ENCODE measurements at places on chromosomes 1 and 21.

DNA sequence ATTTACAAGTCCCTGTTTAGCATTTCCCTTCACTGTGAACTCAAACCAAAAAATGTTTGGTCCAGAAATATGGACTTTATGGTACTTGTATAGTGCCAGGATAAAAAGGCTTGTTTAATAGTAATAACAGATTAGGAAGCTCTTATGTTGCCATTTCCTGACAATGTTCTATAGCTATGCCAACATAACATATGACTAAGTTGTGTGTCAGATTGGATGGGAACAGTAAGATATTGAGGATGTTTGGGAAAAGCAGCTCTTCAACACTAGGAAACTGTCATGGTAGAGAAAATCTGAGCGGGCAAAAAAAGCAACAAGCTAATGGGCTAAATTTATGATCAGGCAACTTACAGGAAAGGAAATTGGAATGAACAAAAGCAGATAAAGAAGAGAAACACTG, 287.1 kb upstream of the ADGRL4 start:
- no peak for DNase-seq

- DNase-seq: no peak
Measured at GRCh38 chr1:32761253-32761877, 55.8 kb downstream of the YARS1 start.

GRCh38 chr1:3049905-3050304, 19.1 kb upstream of the PRDM16 start:
- no peak for DNase-seq

DNA sequence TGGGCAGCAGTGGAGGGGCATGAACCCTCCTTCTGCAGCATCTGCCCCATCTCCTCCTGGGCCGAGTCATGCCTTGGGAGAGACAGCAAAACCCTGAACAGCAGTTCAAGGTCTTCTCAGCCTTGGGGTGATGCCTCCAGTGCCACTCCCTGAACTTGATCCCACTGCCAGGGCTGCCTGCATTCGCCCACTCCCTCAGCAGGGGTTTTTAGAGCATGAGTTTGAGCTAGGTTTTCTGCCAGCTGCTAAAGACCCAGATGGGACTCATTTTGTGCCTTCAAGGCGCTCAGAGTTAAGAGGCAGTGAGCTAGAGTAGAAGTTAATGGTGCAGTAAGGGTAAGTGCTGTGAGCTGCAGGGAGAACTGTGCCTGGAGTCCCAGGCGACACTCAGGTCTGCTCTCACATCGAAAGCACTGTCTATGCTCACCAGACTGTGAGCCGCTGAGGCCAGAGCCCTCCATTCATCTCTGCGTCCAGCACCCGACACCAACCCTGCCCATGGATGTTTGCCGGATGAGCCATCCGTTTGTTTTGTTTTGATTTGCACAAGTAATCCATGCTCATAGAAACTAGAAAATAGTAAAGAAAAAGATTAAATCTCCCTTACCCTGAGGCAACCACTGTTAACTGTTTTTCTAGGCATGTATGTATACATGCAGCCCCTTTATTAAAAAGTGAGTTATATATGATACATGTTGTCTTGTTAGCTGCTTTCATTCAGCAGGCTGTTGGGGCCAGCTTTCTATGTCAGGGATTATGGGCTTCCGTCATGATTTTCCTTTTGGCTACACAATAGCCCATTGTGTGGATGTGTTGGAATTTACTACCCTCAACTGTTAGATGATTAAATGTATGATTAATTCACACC, 67.8 kb downstream of the VPS26C start:
- no peak for DNase-seq

- no peak for DNase-seq
Measured at GRCh38 chr1:30085811-30086770, 637.3 kb downstream of the MATN1 start.

DNA sequence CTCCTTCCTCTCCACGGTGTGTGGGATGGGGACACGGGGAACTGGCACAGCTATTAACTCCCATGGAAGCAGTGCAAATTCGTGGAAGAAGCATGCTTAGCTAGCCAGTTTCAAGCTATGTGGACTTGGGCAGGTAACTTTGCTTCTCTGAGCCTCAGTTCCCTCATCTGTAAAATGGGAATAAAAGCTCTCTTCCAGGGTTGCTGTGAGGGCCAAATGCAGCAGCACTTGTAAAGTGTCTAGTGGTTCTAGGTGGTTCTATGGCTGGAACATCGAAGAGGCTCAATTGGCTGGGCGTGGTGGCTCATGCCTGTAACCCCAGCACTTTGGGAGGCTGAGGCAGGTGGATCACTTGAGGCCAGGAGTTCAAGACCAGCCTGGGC, 43.3 kb downstream of the DHRS3 start:
- no peak for DNase-seq

DNA sequence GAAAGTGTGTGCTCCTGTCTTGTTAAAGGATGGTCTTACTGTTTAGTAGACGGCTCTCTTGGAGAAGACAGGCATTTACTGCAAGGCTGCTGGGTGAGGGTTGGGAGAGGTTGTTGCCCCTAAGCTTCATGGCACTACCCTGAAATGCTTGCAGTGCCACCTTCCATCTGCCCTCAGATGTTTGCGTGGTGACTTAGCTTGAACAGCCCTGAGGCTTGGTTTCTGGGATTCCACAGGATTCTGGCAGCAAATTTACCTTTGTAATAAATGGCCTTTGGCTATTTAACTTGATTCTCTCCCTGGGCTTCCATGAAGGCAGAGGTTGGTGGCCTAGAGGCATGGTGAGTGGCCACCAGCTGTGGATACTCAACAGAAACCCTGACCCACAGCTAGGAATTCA, 11.6 kb downstream of the MTARC1 start:
- no peak for DNase-seq

- no peak for DNase-seq
Measured at GRCh38 chr1:47991673-47992072, 5.5 kb downstream of the TRABD2B start.

- DNase-seq: no peak
Measured at GRCh38 chr1:16178596-16179497, 23.0 kb upstream of the EPHA2 start.

DNA sequence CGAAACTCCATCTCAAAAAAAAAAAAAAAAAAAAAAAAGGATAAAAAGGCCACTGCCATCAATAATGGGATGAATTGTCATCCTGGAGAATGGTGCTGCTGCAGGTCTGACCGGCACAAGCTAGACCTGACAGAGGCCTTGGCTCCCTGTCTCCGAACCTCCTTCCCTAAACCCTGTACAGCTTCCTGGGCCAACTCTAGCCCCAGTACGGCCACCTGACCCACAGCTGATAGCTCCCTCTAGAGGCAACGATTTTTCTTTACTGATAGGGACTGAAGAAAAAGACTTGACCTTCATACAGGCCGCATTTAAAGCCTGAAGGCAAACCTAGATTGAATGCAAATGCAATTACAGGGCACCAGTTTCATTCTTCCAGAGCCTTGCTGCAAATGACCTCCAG, 30.7 kb downstream of the NOL9 start:
- DNase-seq: no peak

DNA sequence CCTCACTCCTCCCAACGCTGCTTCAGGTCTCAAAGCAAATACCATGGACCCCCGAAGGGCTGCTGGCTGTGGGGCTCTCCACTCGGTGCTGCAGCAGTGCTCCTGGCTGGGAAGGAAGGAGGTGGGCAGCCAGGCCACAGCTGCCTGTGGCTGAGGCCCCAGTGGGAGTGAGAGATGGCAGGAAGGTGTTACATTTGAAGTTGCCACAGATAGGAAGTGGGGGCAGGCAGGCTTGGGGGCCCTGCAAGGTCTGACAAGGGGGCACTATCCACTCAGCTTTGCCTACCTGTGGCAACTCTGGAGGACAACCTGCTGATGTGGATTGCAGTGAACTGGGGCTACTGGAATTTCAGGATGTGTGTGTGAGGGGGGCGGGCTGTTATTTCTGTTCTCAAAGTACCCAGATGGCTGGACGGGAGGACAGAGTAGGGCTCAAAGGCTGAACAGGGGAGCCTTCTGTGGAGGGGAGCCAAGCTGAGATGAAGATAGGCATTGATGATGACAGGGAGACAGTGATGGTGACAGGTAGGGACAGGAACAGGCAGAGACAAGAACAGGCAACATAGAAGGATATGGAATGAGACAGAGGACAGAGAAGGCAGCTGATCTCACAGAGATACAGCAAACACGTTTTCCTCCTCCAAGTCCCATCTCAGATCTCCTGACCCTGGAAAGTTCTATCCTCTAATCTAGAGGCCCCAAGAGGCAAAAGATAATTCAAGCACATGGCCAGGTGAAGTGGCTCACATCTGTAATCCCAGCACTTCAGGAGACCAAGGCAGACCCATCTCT, 1.8 kb downstream of the ZNF683 start:
- no peak for DNase-seq

GRCh38 chr1:17286646-17287045, 21.4 kb upstream of the PADI4 start:
- DNase-seq: no peak

DNA sequence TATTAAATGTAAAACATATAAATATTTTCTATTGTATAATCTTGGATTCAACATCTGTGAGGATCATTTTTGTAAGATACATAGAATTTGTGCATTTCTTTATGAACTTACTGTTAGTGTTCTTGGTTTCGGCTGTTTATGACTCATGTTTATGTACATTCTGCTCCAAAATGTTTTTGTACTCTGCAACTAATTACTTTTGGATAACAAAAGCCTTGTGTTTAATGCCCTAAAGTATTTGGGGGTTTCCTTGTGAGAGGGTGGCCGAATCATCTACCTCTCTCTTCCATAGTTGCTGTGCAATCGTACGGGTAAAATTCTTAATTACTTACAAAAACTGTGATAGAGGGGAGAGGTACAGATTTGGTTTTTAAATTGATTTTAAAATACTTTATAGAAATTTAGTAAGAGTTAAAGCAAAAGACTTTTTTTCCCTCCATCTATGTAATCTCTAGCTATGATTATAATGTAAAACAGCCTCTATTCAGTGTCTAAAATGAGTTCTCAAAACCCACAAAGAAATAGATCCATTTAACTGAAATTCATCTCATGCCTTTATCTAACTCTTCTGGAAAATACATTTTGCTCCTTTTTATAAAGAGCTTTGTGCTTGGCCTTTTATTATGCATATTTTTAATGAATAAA, 38.7 kb upstream of the LRRC8C start:
- no peak for DNase-seq

DNA sequence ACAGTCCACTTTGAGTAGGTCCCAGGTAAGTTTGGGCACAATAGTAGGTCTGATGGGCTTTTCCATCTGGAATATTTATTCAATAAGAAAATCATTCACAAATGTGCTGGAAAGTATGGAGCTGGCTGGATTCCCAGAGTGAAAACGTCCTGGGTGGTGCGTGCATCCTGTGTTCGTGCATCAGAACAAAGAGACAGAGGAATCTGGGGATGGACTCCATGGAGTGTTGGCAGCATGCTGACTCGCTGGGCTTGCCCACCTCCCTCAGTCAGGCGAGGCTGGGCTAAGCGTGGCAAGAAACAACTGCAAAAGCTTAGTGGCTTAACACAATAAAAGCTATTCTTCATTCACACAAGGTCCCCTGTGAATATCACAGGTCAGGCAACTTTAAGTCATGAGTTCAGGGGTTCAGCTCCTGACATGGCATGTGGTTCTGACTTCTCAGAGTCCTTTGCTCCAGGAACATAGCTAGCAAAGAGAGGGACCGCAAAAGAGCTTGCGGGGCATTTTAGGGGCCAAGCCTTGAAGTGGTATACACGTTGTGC, 151.6 kb upstream of the ZNF644 start:
- DNase-seq: no peak

- no peak for DNase-seq
Measured at GRCh38 chr1:245604979-245605378, 450.2 kb downstream of the KIF26B start.

DNA sequence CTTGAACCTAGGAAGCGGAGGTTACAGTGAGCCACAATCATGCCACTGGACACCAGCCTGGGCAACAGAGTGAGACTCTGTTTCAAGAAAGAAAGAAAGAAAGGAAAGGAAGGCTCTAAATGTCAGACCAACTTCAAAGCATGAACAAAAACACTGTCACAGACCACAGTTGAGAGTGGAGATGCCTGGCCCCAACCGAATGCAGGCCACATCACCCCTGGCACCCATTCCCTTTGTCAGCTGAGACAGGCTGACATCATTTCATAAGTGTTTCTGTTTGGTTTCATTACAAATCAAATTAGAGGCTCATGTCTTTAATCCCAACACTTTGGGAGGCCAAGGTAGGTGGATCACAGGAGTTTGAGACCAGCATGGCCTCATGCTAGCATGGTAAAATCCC, 28.6 kb upstream of the NADK start:
- no peak for DNase-seq

DNA sequence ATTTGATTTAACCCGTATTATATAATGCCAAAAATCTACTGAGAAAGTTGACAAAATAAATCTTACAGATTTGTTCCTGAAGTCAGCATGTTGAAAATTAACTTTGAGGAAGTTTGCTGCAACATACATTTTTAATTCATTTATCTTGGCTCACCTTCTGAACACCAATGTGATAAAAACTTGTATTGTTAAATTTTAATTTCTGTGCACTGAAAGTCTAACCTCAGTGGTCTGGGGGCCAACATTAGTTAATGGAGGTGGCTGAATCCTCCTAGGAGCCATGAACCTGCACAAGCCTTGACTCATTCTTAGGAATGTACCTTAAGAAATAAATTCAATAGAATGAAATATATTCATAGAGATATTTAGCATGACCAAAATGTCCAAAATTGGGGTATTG, 95.3 kb downstream of the ADSS2 start:
- no peak for DNase-seq

GRCh38 chr1:151060007-151060656, at the start of gene MLLT11:
Gene MLLT11 (plus strand): TSS chr1:151060397. CDS start chr1:151067225, 6,828 bp downstream.
- DNase-seq: no peak

- DNase-seq: no peak
Measured at GRCh38 chr1:207959141-207959825, 48.4 kb upstream of the CD34 start.

- DNase-seq: no peak
Measured at GRCh38 chr1:160048335-160048734, 16.5 kb upstream of the PIGM start.

GRCh38 chr1:44327679-44328491, 27.2 kb downstream of the ERI3 start:
- no peak for DNase-seq

DNA sequence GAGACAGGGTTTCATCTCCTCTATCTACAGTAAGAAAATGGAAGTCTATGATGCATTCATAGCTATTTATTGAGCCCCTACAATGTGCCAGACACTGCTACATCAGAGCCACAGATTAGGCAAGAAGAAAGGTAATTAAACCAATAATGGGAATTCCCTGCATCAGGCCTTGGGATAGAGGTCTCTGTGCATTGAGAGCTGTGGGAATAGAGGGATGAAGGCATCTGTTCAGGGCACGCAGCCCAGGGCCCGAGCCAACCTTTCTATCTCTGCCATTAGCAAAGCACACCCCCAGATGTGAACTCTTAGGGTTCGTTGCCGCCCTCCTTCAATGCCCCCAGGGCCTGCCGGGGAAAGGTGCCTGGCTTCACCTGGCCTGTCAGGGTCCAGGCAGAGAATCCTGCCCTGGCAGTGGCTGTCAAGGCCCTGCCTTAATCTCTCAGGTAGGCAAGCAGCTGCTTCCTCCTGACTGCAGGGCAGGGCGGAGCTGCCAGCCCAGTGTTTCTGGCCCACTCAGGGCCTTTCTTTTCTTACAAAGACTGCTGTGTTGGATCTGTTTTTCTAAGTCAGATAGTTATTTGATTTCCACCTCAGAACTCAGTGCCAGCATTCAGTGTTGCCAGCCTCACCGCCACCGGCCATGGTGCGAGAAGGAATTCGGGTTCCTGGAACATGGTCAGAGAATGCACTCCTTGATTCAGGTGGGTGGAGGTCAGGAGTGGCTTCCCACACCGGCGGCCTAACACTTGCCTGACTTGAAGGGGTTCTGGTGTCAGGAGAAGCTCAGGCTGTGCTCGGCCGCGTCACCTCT, 76.1 kb downstream of the PGM1 start:
- DNase-seq: no peak

All from GM12864 (cell line).